ENCODE measurements at places on chromosomes 3 and 15. TPM values are rescaled to one million over a fixed set of nuclear protein-coding genes. Genes with fewer than 3 reads are reported as not detected.

The SPATA16 gene
- not detected for total RNA-seq

The CXCR6 gene
- total RNA-seq = not detected

The MESP1 gene
- 7.2 TPM for total RNA-seq

The CHRNA7 gene
- 4.4 TPM for total RNA-seq

The ZFYVE19 gene
- total RNA-seq = 16.6 TPM

The CLDN16 gene
- 0.16 TPM for total RNA-seq

The BTBD1 gene
- 55.0 TPM for total RNA-seq

The RARB gene
- total RNA-seq = 6.7 TPM

The FGF12 gene
- total RNA-seq = 0.67 TPM

The UBA5 gene
- 27.8 TPM for total RNA-seq

The LRTM1 gene
- total RNA-seq = not detected

The GNAT1 gene
- total RNA-seq = 0.25 TPM

The MASP1 gene
- not detected for total RNA-seq

The SLC24A5 gene
- not detected for total RNA-seq

The GOLGA6L7 gene
- not detected for total RNA-seq

The PAQR9 gene
- 1.8 TPM for total RNA-seq

The CSTA gene
- 0.81 TPM for total RNA-seq

The RBMS3 gene
- total RNA-seq = 0.43 TPM

The PLSCR5 gene
- not detected for total RNA-seq

The APBA2 gene
- 17.3 TPM for total RNA-seq

The TMEM45A gene
- 1.9 TPM for total RNA-seq

The PARP9 gene
- 5.5 TPM for total RNA-seq

The AGTR1 gene
- 0.70 TPM for total RNA-seq

The CAPN3 gene
- total RNA-seq = 0.22 TPM

The SMAD6 gene
- total RNA-seq = 25.5 TPM

The SLC28A2 gene
- total RNA-seq = not detected

The RCCD1 gene
- total RNA-seq = 41.6 TPM

The BCHE gene
- 1.1 TPM for total RNA-seq

The ITPKA gene
- 9.7 TPM for total RNA-seq

The ACKR4 gene
- total RNA-seq = not detected

The ROBO1 gene
- 8.3 TPM for total RNA-seq

The SCG3 gene
- not detected for total RNA-seq

The TGM4 gene
- total RNA-seq = 0.23 TPM

The SNRK gene
- 4.1 TPM for total RNA-seq

The GP5 gene
- total RNA-seq = 0.01 TPM

The PRR20G gene
- 2.8 TPM for total RNA-seq

The ALDH1A3 gene
- 20.1 TPM for total RNA-seq

The CHRM5 gene
- total RNA-seq = 0.06 TPM

The LRRFIP2 gene
- 59.3 TPM for total RNA-seq

The CMTM8 gene
- total RNA-seq = 14.7 TPM

The NEO1 gene
- total RNA-seq = 31.9 TPM

The ACAN gene
- total RNA-seq = 1.4 TPM

The ARHGEF26 gene
- total RNA-seq = 11.9 TPM

The RAD54L2 gene
- total RNA-seq = 3.9 TPM

The LAMB2 gene
- 83.5 TPM for total RNA-seq

The HDAC11 gene
- 8.2 TPM for total RNA-seq

The MYZAP gene
- total RNA-seq = 1.3 TPM

The TNNC1 gene
- total RNA-seq = 0.86 TPM

The CCRL2 gene
- total RNA-seq = not detected

The SCN11A gene
- total RNA-seq = 0.01 TPM

The AQP9 gene
- 0.05 TPM for total RNA-seq

The ST8SIA2 gene
- 0.48 TPM for total RNA-seq

The GMNC gene
- not detected for total RNA-seq

The EAF2 gene
- total RNA-seq = 1.7 TPM

The CGNL1 gene
- total RNA-seq = 0.55 TPM

All from A549 treated with AZD2906 at 1 μM for 4 hours (cell line).